ENCODE measurements at places on chromosomes 7 and 10. TPM values are rescaled to one million over a fixed set of nuclear protein-coding genes. Genes with fewer than 3 reads are reported as not detected.

DNA sequence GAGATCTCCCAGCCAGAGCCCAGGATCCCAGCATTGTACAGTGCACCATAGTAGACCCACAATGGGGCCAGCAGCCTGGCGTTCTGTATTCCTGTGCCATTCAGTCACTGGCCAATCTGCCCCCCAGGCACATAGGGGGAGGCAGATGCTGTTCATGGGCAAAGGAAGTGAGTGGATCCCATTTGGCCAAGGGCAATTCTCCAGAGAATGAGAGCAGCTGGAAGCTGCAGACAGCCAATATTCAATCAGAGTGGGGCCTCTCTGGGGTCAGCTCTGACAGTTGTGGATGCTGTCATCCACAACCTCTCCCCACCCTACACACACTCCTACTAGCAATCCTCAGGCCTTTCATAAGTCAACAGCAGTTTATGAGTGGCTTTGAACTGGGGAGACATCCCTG lies 17.5 kb downstream of the STEAP1B start:
- H3K36me3 ChIP-seq = no peaks in the 10 kb centered on the region
- no peaks in the 10 kb centered on the region for H3K4me1 ChIP-seq
- H3K27me3 ChIP-seq = no peaks in the 10 kb centered on the region
- DNase-seq = no peak

DNA sequence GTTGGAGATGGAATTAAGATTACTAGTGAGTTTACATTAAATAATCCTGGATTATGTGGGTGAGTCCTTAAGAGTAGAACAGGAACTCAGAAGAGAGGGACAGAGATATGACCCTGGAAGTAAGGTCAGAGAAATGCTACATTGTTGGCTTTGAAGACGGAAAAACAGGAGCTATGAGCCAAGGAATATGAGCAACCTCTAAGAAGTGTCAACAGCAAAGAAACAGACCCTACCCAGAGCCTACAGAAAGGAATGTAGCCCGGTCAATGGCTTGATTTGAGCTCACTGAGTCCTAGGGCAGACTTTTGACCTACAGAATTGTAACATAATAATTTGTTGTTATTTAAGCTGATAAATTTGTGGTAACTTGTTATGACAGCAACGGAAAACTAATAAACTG lies 304.9 kb downstream of the IPMK start:
- H3K36me3 ChIP-seq = no peaks in the 10 kb centered on the region
- no peak for DNase-seq
- no peaks in the 10 kb centered on the region for H3K27me3 ChIP-seq
- H3K27ac ChIP-seq = no peak overlapping the region
- H3K4me1 ChIP-seq = no peaks in the 10 kb centered on the region

DNA sequence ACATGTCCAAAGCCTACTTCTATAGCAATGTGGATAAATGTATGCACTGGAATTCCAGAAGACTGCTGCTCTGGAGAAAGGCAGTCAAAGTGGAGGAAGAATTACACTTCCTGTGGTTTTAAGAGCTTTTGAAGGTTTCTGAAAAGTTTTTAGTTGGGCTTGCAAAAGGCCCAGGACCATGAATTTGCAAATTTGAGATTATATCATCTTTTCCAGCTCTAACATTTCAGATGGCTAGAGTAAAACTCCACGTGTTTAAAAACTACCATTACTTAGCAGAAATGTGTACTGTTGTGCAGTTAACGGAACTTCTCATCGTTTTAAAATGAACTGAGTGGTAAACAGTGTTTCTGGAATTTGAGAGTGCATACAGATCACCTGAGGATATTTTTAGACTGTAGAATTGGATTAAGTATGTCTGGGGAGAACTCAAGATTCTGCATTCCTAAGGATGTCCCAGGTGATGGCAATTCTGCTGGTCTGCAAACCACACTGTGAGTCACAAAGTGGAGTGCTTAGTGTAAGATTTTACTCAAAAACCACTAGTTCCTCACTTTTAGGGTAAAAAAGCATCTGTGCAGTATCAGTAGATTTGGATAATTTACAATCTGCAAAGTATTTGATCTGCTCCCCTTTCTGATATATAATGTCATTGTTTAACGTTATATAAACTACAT lies 32.9 kb upstream of the CCDC71L start:
- DNase-seq = no peak
- H3K4me1 ChIP-seq = no peaks in the 10 kb centered on the region
- H3K36me3 ChIP-seq = no peaks in the 10 kb centered on the region
- H3K4me3 ChIP-seq = no peak overlapping the region

Gene DLG5
- total RNA-seq = 47.3 TPM

DNA sequence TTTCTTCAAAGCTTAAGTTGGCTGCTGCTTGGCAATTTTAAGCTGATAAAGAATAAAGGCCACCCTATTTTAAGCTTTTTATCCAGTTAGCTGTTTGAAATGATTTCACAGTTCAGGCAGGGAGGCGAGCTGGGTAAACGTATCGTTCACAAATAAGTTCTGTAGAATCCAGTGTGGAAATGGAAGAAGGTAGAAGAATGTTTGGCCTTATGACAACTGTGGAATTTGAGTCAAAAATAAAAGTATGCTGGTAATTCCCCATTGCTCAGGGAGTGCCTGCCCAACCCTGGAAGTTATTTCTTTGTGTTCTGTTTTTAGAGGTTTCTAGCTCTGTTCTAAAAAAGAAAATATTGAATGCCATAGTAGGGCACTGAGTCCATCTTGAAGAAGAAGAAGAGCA lies 113.1 kb downstream of the ARL4A start:
- H3K27me3 ChIP-seq = no peaks in the 10 kb centered on the region
- H3K27ac ChIP-seq = peak overlapping the region; percentile 71
- no peak overlapping the region for H3K4me3 ChIP-seq
- DNase-seq = no peak

GRCh38 chr10:78774614-78774998 lies 294.2 kb upstream of the ZMIZ1 start:
- DNase-seq = no peak
- no peak overlapping the region for H3K27ac ChIP-seq
- no peaks in the 10 kb centered on the region for H3K27me3 ChIP-seq
- no peak overlapping the region for H3K4me3 ChIP-seq
- peaks cover 50% of the 10 kb centered on the region for H3K4me1 ChIP-seq
- H3K36me3 ChIP-seq = no peaks in the 10 kb centered on the region

DNA sequence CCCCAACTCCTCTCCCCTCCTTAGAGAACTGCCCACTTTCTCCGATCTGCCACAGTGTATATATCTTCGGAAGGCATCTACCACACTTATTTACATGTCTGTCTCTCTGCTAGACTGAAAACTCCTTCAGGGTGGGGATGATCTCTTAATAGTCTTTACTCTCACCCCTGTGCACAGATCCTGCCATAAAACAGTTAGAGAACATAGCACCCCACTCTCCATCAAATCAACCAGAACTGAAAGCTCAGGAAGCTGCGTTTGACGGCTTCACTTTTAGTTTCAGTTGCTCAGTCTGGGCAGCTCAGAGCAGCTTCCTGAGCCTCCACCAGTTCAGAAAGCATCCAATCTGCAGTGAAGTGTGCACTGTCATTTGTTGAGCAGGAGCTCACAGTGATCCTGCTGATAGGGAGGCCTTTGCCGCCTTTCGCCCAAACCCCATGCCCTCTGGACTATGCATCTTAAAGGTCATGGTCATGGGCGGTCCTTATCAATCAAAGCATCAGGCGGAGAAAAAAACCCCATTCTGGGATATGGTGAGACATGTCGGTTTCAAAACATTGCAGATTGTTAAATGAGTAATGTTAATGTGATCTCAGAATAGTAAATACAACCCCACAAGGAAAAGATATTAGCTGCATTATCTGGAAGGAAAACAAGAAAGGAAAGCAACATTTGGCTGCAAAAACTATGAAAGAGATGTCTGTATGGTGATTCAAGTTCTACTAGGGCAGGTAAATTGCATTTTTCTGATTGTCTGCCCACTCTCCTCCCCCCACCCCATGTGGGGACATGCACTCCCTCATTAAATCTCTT lies 167.1 kb upstream of the ADO start:
- no peaks in the 10 kb centered on the region for H3K27me3 ChIP-seq
- H3K36me3 ChIP-seq = no peaks in the 10 kb centered on the region
- H3K4me3 ChIP-seq = peak overlapping the region; percentile 9
- peak; percentile 33 for DNase-seq
